ENCODE measurements at places on chromosomes 1 and 21.

DNA sequence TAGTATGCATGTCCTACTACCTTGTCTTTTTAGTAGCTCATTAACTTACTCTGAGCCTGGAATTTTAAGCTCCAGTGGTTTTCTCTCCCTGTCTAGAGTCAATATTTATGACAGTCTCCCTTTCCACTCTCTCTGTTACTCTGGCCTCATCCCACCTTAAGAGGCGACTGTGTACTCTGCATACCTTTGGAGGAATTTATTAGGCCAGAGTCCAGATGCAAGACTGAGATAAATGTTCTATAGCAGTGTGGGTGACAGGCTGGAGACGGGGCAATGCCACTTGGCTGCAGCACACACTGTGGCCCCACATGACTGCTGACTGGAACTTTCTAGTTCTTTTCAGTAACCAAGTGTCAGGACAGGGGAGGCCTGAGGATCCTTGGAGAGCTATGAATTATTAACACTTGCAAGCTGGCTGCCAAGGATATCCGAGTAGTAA lies 4.1 kb upstream of the PDZK1 start:
- DNase-seq: no peak

- DNase-seq: no peak
Measured at GRCh38 chr1:86352086-86352485, 44.0 kb downstream of the ODF2L start.

GRCh38 chr1:169307176-169307575 lies 60.4 kb downstream of the NME7 start:
- DNase-seq: no peak

DNA sequence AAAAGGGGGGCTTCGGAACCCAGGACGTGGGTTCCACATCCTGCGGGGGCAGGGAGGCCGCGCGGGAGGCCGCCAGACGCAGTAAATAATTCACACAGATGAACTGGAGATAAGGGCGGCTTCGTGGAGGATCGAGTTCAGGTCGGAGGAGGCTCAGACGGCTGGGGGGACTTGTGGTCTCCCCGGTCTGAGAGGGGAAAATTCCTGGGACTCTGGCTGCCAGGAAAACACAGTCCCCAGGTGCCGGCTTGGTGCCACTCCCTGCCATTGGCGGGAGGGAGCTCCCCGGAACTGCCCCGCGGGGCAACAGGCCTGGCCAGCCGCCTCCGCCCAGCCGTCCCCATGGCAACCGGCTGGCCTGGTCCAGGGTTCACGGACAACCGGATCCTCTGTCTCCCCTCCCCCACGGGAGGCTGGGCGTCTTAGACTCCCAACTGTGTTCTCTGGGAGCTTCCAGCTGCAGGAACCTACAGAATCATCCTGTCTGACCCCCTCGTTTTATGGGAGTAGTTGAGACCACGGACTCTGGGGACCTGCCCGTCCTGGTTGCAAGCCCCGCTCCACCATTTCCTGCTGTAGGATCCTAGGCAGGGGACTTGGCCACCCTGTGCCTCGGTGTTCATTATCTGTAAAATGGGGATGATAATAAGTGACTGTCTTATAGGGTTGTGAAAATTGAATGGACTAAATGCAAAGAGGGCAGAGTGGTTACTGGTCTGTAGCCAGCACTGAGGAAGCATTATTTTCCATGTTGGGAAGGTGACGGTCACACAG lies 9.6 kb downstream of the CAMK2N1 start:
- DNase-seq: no peak

GRCh38 chr1:236727521-236727920 lies 41.2 kb downstream of the ACTN2 start:
- DNase-seq: no peak

- DNase-seq: no peak
Measured at GRCh38 chr1:165487921-165488320, 43.0 kb upstream of the RXRG start.

DNA sequence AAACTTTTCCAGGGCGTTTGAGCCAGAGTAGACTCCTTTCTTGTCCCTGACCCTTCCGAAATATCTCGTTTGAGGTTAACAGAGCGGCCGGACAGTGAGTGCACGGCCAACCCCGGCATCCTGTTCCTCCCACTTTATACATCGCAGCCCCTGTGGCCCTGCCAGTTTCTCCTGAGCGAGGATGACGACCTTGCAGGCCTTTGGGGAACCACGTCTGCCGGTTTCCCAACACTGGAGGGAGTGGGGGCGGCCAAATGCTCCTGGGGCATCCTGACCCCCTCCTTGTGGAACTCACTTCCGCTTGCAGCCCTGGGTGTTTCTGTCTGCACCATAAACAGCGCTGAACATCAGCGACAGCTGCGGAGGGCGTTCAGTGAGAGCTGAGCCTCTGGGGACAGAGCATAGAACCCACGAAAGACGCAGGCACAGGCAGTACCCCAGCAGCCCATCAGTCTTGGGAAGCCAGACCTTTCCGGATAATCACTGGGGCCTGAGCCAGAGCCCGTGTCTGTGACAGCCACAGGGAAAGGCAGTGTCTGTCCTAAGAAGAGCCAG lies 4.8 kb upstream of the KCNAB2 start:
- no peak for DNase-seq

- no peak for DNase-seq
Measured at GRCh38 chr21:34191876-34192275, 118.5 kb downstream of the MRPS6 start.

DNA sequence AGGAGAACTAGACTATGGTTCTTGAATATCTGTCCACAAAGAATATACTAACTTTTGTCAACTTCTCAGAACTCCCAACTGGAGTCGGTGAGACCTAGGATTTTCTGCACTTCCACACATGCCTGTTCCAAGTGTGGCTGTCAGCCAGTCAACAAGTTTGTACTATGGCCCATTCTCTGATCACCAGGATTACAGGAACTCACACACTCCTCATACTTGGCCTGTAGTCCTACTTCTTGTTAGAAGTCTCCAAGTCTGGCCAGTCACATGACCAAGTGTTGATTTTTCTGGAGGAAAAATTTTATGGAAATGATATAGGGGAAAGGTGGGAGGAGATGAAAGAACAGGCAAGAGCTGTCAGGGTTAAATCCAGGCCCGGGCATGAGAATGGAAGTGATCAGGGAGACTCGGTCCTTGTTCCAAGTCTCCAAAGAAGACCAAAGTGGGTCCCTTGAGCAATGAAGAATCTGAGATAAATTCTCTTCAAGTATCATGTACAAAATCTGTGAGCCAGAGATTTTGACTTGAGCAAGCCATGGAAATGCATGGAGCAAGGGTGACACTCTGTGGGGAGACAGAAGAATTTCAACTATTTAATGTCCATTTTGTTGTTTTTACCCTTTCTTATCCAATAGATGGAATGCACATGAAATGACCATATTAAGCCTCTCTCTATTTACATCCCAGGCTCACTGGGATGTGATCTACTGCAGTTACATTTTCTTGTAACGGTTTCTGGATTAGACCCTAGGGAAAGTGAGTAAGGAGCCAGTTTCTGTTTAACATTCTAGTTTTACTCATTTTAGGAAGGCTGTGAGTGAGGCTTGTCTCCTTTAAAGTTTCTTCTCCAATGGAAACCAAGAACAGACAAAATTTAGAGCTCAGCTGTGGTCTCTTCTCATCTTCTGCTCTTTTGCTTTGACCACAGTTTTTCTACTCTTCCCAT lies 320.9 kb downstream of the ASTN1 start:
- DNase-seq: no peak

GRCh38 chr1:161827786-161828185 lies 61.7 kb downstream of the ATF6 start:
- DNase-seq: no peak

- DNase-seq: no peak
Measured at GRCh38 chr1:7258589-7259135, 473.4 kb downstream of the CAMTA1 start.

DNA sequence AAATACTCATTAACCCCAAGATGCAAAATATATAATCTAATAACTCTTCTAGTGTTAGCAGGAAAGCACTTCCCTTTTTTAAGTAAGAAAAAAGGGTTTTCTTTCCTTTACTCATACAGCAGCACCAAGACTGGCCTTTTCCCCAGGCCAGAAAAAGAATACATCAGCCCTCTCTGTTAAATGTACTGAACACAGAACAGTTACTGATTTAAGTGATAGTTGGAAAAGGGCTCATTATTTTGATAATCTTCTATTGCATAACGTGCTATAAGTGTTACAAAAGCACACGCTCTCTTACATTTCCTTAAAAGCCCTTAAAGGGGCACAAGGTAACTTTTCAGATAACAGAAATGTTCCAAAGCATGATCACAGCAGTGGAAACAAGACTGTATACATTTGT lies 142.9 kb downstream of the TIAM1 start:
- no peak for DNase-seq

Measured in stimulated activated CD8-positive, alpha-beta memory T cell treated with anti-CD3 and anti-CD28 coated beads, Interleukin-4, amount 100 ng/mL, for 4 hours (primary cell).